ENCODE measurements at places on chromosomes 4 and X.

GRCh38 chrX:119237562-119237942, 1.5 kb downstream of the PGRMC1 start:
- no peak for DNase-seq

DNA sequence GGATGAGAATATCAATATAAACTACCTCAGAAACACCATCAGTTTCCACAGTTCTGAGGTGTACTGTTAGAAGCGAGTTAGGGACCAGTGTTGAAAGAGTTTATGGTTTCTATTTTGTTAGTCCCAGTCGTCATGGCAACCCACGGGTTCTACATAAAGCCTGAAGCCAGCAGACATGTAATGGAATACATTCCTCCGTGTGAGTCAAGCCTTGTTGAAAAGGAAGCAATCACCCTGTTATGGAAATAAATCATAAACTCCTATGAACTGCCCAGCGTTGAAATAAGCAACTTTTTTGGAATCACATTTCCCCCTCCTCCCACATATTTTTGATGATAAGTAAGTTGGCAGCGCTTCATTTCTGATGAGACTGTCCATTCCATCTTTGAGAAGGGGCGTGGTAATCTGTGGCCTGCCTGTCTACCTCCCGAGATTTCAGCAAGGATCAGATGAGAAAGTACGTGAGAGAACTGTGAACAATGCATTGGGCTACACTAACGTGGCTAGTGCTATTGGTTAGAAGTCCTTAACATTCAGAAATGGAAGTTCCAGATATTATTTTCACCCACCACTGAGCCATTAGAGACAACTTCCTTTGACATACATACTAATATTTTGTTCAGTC, 40.4 kb upstream of the PDHA1 start:
- no peak for DNase-seq

GRCh38 chr4:94934201-94934600, 176.4 kb downstream of the BMPR1B start:
- no peak for DNase-seq

- peak; percentile 10 for DNase-seq
Observed at GRCh38 chr4:8553216-8553615, 27.0 kb upstream of the GPR78 start.

DNA sequence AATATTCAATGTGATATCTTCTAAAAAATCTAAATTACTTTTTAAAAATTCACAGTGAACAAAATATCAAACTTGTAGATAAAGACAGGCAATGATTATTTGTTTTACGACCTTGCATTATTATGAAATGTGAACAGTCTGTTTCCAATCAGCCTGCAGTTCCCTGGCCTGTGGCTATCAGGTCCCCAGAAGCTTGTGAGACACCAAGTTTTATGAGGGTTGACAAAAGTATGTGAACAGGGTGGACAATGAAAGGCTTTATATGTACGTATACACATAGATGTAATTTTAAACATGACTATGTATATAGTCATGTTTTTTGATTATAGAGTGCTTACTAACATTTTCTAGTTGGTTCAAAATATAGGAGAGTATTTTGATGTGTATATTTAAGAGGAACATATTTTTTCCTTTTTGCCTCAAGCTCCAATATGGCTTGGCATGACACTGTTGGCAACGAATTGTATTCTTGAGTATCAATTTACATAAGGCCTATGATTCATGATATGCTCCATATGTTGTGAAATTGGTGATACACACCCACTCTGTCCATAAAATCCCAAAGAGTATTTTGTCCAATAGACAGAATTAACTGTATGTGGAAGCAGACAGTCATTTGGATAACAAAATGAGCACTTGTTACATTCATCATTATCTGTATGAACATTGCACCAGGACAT, 55.7 kb downstream of the BTC start:
- no peak for DNase-seq

GRCh38 chrX:34656842-34657725, at the start of gene TMEM47:
TSS of gene TMEM47 (minus strand) at chrX:34657285. CDS start at chrX:34657029, 256 bp downstream.
- no peak for DNase-seq

GRCh38 chr4:7150036-7150635, 42.2 kb upstream of the SORCS2 start:
- no peak for DNase-seq

DNA sequence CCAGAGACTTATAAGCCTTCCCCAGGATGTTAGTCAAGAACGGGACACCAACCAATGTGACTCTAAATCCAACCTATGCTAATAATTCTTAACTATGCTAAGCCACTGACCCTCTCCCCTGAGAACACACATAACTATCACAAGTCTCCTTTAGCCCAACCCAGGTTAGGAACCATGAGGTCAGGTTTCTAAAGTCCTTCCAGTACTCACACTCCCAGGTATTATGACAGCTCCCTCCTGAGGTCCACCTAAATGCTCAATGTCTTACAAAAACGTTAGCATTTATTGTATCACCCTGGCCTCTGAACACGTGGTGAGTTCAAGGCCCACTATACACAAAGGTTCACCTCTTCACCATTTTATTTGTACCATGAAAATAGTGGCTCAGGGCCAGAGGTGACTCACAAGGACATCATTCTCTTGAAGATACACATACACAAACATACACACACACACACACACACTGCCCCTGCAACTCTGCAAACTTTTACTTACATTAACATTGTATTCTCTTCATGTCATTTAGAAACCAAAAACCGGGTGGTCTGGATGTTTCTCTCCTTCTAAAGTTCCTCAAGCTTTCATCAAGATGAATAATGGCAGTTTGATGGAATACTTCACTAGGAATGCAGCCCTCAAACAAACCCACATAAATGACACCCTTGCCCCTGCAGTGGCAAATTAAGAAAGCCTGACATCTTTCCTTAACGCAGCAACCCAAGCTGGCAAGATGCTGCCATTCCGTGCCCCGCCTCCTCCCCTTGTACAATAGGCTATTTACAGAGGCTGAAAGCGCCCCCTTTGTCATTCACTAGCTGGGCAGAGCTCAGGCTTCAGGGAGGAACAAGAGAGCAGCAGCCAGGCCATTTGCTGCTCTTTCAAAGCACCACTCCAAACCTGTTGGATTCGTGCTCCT, 17.7 kb downstream of the ACSL1 start:
- DNase-seq, result no peak

DNA sequence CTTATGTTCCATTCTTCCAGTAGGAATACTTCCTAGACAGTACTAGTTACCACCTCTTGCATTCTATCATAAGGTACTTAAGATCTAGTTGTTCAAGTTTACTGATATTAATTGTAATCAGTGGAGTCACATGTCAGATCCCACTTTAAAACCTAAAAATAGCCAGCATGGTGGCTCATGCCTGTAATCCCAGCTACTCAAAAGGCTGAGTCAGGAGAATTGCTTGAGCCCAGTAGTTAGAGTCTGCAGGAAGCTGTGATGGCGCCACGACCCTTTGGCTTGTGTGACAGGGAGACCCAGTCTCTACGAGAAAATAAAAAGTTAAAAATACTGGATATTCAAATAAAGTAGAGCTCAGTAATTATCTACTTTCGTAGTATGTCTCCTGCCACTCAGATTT, 57.7 kb downstream of the MAD2L1 start:
- no peak for DNase-seq

- DNase-seq, result no peak
Observed at GRCh38 chr4:159677521-159677920, 574.6 kb downstream of the RAPGEF2 start.

- DNase-seq, result no peak
Observed at GRCh38 chr4:40546506-40546905, 83.2 kb downstream of the RBM47 start.

DNA sequence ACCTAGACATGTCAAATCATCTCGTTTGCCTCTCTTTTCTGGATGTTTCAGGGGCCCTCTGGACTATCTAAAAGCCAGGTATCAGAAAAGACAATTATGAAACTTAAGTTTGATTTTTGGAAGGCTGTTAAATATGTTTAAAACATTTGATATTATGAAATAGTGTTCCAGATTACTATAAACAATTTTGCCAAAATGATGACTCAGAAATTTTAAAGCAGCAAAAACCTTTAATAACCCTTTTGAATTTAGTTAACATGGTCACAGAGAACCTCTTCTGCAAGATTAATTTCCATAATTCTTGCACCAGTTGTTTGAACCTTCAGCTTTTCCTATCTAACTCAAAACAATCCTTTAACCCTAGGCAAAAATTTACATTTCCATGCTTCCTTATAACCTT, 18.8 kb upstream of the FAM47E start:
- DNase-seq, result no peak

DNA sequence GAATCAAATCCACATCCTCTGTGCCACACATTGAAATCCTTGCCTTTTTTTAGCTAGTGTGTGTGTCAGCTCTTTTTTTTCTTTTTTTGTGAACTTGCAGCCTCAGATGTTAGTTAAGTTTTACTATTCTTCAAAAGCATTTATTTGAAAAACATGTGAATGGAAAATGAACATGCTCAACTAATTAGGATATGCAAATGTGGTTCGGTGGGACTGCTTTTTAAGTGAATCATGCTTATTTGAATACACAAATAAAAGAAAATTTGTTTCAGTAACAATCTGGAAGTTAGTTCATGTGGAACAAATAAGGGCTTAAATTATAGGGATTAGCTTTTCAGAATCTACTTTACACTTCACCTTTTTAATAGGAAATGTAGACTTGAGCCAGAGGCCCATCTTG, 751.5 kb upstream of the FAM241A start:
- no peak for DNase-seq

DNA sequence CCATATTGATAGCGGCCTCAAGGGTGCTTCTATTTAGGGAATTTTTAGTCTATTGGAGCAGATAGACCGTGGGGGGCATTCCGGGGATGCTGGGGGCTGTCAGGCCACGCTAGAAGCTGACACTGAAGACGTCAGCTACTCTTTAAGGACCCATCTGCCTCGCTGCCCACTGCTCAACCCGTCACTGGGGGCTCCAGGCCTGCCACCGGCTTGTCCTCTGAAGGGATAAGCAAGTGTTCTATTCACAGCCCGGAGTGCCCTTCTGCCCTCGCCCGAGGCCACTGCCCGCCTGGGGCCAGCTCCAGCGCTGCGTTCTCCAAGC, 679 bp upstream of the MSL3 start:
- no peak for DNase-seq

DNA sequence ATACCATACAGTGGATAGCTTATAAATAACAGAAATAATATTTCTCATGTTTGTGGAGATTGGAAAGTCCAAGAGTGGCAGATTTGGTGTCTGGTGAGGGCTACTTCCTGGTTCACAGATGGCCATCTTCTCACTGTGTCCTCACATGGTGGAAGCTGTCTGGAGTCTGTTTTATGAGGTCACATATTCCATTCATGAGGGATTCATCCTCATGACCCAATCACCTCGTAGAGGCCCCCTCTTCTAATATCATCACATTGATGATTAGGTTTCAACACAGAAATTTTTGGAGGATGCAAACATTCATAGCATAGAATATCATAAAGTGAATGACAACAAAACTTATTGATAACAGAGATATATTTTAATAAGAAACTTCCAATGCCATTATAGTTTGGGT, 568.0 kb downstream of the STIM2 start:
- no peak for DNase-seq

DNA sequence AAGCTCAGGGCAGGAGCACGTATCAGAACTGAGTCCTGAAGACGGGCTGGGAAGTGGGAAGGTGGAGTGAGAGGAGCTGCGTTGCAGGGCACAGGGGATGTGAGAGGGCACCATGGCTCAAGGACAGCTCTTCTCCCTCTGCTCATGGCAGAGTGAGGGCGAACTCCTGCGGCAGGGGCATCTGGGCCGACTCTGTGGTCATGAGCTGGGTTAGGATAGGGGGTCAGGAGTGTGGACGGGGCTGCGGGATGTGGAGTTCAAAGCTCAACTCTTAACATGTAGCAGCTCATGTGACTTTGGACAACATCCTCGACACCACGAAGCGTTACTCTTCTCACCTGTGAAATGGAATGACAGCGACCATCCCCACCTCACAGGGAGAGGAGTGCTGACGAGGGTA, 19.4 kb upstream of the SORCS2 start:
- no peak for DNase-seq

DNA sequence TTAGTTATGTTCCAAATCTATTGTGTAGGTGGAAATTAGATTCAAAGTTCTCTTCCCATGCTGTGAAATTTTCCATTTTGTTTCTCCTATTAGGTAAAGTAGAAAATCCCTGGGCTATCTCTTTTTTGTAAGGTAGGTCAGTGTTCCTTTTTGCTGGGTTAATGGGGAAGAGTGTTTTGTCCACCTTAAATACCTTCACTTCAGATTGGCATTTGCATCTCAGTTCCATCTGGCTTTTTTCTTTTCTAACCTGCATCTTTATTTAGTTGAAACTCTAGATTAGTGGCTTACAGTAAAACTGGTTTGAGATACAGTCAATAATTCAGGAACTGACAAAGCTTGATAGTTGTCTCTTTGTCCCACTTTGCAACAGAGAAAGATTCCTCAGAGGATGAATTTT, 1115.8 kb downstream of the PDHA2 start:
- DNase-seq, result no peak

DNA sequence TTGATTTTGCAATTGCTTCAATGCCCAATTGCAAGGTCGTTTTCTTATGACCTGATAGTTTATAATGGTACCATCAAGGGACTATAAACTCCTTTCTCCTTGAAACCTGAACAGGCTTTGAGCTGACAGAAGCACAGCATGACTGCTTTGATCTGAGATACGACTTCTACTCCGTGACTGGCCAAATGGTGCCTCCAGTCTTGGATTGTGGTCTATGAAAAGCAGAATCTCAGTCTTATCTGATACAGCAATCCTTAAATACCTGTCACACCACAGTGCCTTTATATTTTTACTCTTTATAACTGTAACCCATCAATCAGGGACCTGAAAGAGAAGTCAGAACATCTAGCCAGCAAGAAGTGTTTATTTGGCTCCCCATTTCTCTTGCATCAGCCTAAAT, 93.1 kb downstream of the DOCK11 start:
- DNase-seq, result no peak

DNA sequence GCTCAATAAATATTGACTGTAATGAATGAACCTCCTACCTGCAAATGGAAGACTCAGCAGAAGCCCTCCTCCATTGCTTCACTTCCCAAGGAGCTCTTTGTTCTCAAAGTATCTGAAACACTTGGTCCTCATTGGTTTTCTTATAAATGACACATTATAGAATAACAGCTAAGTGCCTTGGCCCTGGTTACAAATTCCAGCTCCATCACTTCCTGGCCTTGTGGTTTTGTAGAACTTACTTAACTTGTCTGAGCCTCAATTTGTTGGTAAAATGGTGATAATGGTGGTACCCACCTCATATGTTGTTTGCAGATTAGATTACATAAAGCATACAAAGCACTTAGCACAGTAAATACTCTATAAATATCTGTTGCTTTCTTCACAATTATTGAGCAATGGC, 25.2 kb upstream of the SMIM20 start:
- no peak for DNase-seq
